ENCODE measurements at places on chromosomes 2 and 18. TPM values are rescaled to one million over a fixed set of nuclear protein-coding genes. Genes with fewer than 3 reads are reported as not detected.

CFAP53 gene
- total RNA-seq: not detected

LIMS4 gene
- total RNA-seq: 0.21 TPM

EIF2AK2 gene
- 21.4 TPM for total RNA-seq

TFPI gene
- total RNA-seq: 8.0 TPM

ABCB11 gene
- total RNA-seq: not detected

STON1 gene
- 9.9 TPM for total RNA-seq

FEV gene
- not detected for total RNA-seq

SRD5A2 gene
- total RNA-seq: not detected

PROC gene
- total RNA-seq: not detected

FAM117B gene
- total RNA-seq: 10.3 TPM

PRPF40A gene
- 123 TPM for total RNA-seq

ACMSD gene
- total RNA-seq: not detected

GCKR gene
- 1.9 TPM for total RNA-seq

CRACDL gene
- 33.6 TPM for total RNA-seq

ZBTB7C gene
- total RNA-seq: 38.2 TPM

NR4A2 gene
- total RNA-seq: 1.1 TPM

EN1 gene
- not detected for total RNA-seq

C1GALT1C1L gene
- not detected for total RNA-seq

SNED1 gene
- 13.9 TPM for total RNA-seq

FIGN gene
- 0.38 TPM for total RNA-seq

TRIM43B gene
- not detected for total RNA-seq

GREB1L gene
- total RNA-seq: 0.66 TPM

SPEG gene
- 3.9 TPM for total RNA-seq

EMILIN1 gene
- total RNA-seq: 27.8 TPM

PRSS56 gene
- total RNA-seq: not detected

SP140 gene
- 5.3 TPM for total RNA-seq

NT5DC4 gene
- total RNA-seq: not detected

TEX44 gene
- total RNA-seq: not detected

EDAR gene
- total RNA-seq: 5.3 TPM

GPR35 gene
- total RNA-seq: 0.31 TPM

FZD7 gene
- total RNA-seq: 11.3 TPM

BMP10 gene
- total RNA-seq: not detected

PEX13 gene
- total RNA-seq: 19.6 TPM
